ENCODE measurements at places on chromosomes 1 and 21.

DNA sequence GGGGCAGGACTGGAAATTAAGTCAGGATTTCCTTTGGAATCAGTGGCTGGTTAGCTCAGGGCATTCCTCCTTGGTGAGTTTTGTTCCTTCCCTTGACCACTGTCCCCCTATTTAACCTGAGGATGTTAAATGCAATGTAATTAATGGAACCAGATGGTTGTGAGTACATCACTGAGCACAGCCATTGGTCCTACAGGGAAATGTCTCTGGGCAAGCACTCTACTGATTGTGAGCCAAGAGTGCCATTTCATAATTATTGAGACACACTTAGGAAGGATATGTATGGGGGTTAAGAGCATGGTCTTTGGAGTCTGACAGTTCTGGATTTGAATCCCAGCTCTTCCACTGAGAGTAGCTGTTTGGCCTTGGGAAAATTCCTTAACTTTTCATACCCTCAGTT lies 74.4 kb downstream of the SPAG17 start:
- no peak for DNase-seq

- DNase-seq = no peak
These were observed 5.5 kb upstream of the PIK3R3 start for GRCh38 chr1:46137916-46138315.

DNA sequence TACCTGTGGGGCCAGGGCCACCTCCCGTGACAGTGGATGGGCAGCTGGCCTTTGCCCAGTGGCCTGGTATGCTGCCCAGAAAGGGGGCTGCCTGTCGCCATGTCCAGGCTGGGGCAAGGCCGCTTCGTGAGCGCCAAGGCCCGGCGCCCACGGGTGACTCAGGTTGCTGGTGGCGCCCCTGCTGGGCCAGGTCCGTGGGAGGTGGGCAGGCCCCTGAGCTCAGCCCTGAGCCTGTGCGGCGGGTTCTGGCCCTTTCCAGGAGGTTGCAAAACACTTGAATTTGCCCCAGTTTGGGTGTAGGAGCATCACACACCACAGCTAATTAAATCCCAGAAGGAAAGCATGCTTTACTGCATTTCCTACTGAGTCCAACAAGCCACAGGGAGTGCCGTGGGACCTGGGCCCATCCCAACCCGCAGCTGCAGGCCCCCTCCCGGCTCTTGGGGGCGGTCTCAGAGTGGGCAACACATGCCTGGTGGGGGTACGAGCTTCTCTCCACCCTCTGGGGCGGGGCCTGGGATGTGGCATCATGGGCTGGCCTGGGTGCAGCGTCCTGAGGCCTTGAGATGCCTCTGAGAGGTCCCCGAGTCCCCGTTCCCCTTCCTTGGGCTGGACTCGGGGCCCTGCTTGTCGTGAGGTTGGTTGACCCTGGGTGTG lies 159.8 kb downstream of the PEX14 start:
- no peak for DNase-seq

- DNase-seq = no peak
These were observed 150.8 kb upstream of the C1orf105 start for GRCh38 chr1:172269644-172270043.

DNA sequence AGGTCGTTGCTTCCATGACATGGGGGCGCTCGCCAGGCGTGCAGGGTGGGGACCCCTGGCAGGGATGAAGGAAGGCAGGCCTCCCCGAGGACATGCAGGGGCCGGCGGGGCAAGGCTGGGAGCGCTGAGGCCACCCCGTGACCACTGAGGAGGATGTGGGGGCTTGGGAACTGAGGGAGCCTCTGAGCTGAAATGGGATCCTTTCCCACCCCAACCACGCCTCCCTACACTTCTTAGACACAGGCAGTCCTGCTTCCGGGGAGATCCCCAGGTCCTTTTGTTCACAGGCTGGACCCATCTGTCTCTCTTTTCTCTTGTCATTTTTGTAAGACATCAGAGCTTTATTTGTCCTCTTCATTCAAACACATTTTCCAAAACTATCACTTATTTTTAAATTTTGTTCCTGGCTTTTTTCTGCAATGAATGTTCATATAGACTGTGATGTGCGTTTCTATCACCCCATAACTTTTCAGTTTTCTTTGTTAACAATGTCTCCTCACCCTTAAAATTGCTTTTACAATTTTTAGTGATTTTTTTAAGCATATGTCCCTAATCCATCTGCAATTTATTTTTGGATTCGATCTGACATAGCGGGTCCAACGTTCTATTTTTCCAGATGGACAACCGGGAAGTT lies 156.7 kb upstream of the BACE2 start:
- DNase-seq = no peak

- no peak for DNase-seq
These were observed 52.3 kb downstream of the MAB21L3 start for GRCh38 chr1:116163533-116163932.

DNA sequence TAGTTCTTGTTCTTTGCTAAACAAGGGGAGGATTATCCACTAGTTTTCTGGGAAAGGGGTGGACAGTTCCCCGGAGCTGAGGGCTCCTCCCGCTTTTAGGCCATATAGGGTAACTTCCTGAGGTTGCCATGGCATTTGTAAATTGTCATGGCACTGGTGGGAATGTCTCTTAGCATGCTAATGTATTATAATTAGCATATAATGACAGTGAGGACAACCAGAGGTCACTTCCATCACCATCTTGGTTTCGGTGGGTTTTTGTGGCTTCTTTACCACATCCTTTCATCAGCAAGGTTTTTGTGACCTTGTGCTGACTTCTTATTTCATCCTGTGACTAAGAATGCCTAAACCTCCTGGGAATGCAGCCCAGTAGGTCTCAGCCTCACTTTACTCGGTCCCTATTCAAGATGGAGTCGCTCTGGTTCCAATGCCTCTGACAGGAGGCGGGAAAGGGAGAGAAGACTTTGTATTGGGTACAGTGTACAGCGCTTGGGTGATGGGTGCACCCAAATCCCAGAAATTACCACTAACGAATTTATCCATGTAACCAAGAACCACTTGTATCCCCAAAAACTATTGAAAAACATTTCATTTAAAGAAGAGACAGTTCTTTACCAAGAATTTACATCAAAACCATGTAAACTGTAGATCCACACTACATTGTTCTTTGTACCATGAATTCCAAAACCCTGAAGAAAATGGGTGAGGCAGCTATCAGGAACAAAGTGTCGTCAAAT lies 8.7 kb upstream of the SLC2A5 start:
- DNase-seq = no peak

- no peak for DNase-seq
These were observed 62.7 kb downstream of the PLPP3 start for GRCh38 chr1:56516539-56517252.

- DNase-seq = no peak
These were observed 3.3 kb downstream of the AHDC1 start for GRCh38 chr1:27600498-27601175.

- no peak for DNase-seq
These were observed 55.2 kb downstream of the GPR161 start for GRCh38 chr1:168081373-168082007.

- DNase-seq = no peak
These were observed 34.8 kb downstream of the SLC35D1 start for GRCh38 chr1:67019121-67019520.

- no peak for DNase-seq
These were observed 120.9 kb upstream of the IPO9 start for GRCh38 chr1:201708085-201708512.

DNA sequence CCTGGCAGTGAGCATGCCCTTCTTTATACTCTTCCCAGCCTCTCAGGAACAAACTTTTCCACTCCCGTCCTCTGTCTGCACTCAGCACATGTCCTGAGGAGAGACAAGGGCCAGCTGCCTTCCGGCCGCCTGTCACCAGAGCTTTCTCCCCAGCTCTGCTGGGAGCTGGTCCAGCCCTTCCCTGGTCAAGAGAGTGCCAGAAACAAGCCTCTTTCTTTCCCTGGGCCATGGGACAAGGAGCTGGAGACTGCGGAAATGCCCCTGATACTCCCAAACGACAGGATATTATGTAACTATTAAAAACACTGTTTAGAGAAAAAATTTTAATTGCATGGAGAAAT lies 10.4 kb downstream of the LAMB3 start:
- no peak for DNase-seq

GRCh38 chr1:209823143-209824041 lies 4.4 kb upstream of the UTP25 start:
- no peak for DNase-seq

- DNase-seq = no peak
These were observed 1.7 kb downstream of the SPSB1 start for GRCh38 chr1:9294405-9294773.

- no peak for DNase-seq
These were observed 54.6 kb downstream of the F3 start for GRCh38 chr1:94486990-94487389.

GRCh38 chr21:42397746-42398394 lies 2.0 kb upstream of the TMPRSS3 start:
- no peak for DNase-seq

- no peak for DNase-seq
These were observed 157.8 kb upstream of the LRRC7 start for GRCh38 chr1:69409731-69410456.

DNA sequence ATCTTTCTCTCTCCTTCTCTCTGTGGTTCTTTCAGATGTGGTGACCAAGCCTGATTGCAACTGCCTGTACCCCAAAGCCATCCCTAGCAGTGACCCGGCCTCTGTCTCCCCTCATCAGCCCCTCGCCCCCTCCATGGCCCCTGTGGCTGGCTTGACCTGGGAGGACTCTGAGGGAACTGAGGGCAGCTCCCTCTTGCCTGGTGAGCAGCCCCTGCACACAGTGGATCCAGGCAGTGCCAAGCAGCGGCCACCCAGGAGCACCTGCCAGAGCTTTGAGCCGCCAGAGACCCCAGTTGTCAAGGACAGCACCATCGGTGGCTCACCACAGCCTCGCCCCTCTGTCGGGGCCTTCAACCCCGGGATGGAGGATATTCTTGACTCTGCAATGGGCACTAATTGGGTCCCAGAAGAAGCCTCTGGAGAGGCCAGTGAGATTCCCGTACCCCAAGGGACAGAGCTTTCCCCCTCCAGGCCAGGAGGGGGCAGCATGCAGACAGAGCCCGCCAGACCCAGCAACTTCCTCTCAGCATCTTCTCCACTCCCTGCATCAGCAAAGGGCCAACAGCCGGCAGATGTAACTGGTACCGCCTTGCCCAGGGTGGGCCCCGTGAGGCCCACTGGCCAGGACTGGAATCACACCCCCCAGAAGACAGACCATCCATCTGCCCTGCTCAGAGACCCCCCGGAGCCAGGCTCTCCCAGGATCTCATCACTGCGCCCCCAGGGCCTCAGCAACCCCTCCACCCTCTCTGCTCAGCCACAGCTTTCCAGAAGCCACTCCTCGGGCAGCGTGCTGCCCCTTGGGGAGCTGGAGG lies 12.7 kb downstream of the CSF1 start:
- DNase-seq = no peak

DNA sequence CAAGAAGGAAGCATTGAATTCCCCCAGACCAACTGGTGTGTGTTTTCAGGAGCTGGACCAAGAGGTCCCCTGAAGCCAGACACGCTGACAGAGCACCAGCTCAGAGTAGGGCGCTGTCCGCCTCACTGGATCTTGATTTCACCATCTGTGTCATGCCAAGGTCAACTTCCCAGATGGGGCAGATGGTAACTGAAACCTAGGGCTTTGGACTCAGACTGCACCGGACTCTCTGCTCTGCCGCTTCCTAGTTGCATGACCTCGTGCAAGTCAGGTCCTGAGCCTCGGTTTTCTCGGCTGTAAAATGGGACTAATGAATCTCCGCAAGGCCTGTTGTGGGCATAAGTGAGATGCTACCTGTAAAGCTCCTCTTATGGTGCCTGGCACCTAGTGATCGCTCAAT lies 17.9 kb upstream of the CASZ1 start:
- no peak for DNase-seq

DNA sequence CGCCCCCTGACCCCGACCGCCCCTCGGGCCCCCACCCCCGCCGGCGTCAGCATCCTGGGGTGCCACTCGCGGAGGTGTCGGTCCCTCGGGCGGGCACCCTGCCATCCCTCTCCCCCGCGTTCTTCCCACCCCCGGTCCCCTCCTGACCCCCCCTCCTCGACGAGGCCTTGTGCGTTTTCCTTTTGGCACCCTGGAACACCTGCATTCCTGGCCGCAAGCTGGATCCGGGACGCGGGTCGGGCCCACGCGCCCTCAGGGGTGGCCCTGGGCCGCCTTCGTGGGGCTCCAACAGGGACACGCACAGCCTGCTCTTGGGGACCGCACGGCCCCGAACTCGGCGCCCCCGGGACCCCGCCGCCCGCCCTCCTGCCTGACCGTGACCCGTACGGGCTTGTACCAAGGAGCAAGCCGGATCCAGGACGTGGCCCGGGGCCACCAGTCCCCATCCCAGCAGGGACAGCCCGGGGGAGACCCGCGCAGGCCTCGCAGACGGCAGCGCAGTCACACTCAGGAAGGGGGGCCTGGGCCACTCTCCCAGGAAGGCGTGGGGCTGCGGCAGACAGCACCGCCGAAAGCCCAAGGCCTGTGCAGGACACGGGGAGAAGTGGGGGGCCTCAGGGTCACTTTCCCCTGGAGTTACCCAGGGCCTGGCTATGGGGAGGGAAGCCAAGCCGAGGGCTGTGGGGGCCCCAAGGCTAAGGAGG lies 579 bp upstream of the SLC19A1 start:
- DNase-seq = no peak

DNA sequence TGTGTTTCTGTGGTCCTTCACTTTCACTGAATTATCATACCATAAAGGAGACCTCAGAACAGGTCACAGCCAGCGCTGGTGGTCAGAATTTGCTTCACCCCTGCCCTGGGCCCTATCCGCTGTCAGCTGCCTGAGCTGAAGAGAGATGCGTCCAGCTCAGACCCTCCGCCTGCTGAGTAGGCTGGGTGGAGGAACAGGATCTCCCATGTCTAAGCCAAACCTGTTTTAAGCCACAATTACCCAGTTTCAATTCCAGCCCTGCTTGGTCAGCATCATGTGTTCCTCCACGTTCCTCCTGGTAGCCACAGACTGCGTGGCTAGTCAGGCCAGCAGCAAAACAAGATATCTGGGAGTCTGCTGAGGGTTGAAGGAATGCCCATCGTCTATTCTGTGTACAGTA lies 13.5 kb upstream of the BGLAP start:
- DNase-seq = no peak

DNA sequence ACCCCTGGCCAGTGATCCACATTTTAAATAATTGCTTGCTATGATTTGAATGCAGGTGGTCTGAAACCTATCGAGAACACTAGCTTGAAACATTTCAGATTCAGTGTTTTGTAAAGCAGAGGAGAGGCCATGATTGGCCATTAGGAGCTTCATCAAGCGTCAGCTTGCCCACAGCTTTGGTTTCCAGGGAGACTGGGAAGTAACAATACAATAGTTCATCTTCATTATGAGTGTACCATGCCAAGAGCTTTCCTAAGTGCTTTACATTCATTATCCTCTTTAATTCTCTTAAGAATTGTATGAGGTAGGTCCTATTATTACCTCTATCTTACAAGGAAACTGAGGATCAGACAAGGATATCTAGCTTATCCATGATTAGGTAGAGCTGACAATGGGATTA lies 27.7 kb upstream of the ATP5PO start:
- peak; percentile 94 for DNase-seq

- no peak for DNase-seq
These were observed 8.2 kb downstream of the OR10T2 start for GRCh38 chr1:158391099-158391498.

GRCh38 chr1:111988743-111989453 lies 570 bp downstream of the KCND3 start:
- DNase-seq = no peak
